Activated CD8-positive, alpha-beta memory T cell treated with anti-CD3 and anti-CD28 coated beads for 36 hours (primary cell): ENCODE measurements at places on chromosomes 2 and 18. TPM values are rescaled to one million over a fixed set of nuclear protein-coding genes. Genes with fewer than 3 reads are reported as not detected.

Gene HOXD13
- total RNA-seq, result not detected

Gene CAPN13
- total RNA-seq, result not detected

Gene DSC3
- total RNA-seq, result 0.06 TPM

Gene MARCO
- total RNA-seq, result not detected

Gene UBXN4
- 74.6 TPM for total RNA-seq

Gene ARHGAP15
- 36.4 TPM for total RNA-seq

Gene NFE2L2
- total RNA-seq, result 54.2 TPM
